ENCODE measurements at places on chromosomes 4 and X.

- DNase-seq, result no peak
Observed at GRCh38 chr4:8152090-8152864, 6.3 kb downstream of the ABLIM2 start.

- no peak for DNase-seq
Observed at GRCh38 chrX:115021121-115021520, 3.7 kb upstream of the IL13RA2 start.

DNA sequence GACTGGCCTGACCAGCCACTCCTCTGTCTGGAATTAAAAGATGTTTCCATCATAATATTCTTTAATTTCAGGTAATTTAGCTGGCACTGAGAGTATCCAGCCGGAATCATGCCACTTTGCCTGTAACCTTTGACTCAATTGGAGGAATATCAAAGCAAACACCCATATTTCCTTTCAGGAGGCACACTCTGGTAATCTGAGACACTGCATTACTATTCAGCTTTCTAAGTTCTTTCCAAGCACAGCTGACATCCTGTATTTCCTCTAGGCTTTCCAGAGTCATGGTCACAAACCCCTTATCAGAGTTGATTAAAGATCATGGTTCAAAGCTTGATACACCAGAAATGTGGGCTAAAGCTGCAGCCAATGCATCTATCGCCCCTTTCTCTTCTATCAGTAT is 29.3 kb downstream of the INTS12 start:
- DNase-seq, result no peak

- DNase-seq, result no peak
Observed at GRCh38 chrX:121036137-121036536, 11.3 kb upstream of the GLUD2 start.

- DNase-seq, result no peak
Observed at GRCh38 chr4:89497517-89498308, 190.1 kb upstream of the GPRIN3 start.

- no peak for DNase-seq
Observed at GRCh38 chr4:5361968-5362367, 310.7 kb downstream of the STK32B start.

- DNase-seq, result no peak
Observed at GRCh38 chr4:155966731-155967395, 13.2 kb upstream of the CTSO start.

DNA sequence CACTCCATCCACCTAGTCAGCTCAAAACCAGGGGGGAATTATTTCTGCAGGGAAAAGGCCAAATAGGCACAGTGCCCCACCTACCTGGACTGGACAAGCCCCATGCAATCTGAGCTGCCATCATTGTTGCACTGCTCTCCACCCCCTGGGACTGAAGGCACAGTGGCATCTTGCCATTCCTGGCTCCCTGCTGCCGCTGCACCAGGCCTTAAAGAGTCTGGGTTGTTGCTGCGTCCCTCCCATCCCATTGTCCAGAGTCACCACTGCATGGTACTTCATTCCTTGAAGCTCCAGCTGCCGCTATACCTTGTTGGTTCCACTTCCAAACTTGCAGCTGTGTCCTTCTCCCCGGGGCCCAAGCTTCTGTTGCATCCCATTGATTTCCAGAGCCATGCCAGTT is 629.7 kb downstream of the STIM2 start:
- DNase-seq, result no peak

DNA sequence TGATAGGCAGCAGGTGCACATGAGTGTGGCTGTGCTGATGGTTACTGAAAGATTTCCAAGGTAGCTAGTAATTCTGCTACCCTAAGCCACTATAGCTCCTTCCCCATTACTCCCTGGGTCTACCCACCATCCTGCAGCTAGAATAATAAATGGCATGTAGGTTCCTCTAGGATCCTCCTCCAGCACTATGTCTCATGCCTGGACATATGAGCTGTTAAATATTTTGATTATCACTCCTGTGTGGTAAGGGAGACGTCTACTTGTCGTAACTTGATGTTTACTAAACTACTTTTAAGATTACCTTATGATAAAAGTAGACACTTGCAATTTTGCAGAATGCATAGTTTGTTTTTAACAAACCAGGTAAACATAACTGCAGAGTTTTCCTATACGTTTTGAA is 35.5 kb downstream of the TET2 start:
- no peak for DNase-seq

DNA sequence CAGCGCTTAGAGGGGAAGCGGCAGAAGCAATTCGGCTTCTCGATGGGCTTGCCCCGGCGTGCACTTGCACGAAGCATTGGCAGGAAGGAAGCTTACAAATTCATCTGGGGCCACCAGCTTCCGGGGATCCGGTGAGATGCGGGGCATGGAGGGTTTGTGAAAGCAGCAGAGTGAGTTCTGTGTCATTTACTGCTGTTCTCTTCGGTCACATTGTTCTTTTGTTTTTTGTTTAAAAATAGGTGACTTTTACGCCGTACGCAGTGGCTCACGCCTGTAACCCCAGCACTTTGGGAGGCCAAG is 47.0 kb downstream of the ASMT start:
- no peak for DNase-seq

- no peak for DNase-seq
Observed at GRCh38 chr4:76790377-76790776, 107.6 kb downstream of the SOWAHB start.

- no peak for DNase-seq
Observed at GRCh38 chr4:140790765-140791164, 34.6 kb upstream of the TBC1D9 start.

DNA sequence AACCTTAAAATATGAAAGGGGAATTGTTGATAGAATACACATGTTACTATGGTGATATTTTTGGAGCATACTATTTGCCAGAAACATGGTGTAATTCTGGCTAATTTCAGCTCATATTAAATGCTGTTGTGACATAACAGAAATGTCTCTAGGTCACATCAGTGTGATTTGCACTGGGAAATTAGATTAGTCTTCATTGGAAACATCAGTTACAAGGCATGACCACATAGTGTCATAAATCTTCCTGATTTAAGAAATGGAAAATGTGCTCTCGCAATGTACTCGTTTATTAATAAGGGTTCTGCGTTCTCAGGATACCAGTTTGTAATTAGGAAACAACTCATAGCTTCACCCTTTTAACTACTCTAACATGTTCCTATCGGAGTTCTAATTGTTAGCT is 72.9 kb upstream of the GYPA start:
- no peak for DNase-seq

GRCh38 chr4:26030780-26031179 is 116.8 kb downstream of the SMIM20 start:
- DNase-seq, result no peak

- no peak for DNase-seq
Observed at GRCh38 chr4:166977596-166977995, 256.7 kb downstream of the SPOCK3 start.

- DNase-seq, result no peak
Observed at GRCh38 chr4:99855678-99856077, 38.5 kb downstream of the LAMTOR3 start.

GRCh38 chr4:154014407-154015321 is 225.8 kb upstream of the SFRP2 start:
- DNase-seq, result no peak

DNA sequence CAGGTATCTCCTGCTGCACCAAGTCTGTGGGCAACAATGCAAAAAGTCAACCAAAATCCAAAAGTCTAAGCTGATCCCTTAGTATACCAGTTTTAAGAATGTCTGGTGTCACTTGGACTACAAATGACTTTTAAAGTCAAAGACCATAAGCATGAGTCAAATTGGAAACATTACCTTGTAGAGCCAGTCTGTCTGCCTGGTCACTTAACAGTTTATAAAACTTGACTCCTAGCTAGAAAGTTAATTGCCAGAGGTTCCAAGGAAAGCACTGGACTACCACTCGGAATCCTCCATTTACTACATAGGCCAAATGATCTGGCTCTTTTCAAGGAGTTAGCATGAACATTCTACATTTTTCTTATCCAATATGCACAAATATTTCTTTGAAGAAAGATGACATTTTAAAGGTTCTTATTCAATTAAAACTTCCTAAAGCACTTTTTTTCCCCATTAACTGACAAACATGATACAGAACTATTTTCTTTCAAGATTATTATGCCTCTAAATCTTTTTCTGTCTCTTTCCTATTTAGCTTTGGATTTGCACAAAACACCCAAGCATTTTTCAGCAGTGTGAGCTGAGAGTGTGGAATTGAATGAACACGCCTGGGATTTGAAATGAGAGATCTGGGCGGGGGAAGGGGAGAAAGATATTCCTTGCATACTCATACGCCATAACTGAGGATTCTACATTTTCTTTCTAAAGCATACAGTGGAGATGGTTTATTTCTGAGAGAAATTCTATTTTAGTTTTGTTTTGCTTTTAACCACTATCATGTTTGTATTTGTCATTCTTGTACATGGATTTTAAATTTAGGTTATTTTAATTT is 188.4 kb downstream of the SHROOM3 start:
- DNase-seq, result no peak

GRCh38 chr4:9903317-9903716 is 118.0 kb downstream of the SLC2A9 start:
- DNase-seq, result no peak

DNA sequence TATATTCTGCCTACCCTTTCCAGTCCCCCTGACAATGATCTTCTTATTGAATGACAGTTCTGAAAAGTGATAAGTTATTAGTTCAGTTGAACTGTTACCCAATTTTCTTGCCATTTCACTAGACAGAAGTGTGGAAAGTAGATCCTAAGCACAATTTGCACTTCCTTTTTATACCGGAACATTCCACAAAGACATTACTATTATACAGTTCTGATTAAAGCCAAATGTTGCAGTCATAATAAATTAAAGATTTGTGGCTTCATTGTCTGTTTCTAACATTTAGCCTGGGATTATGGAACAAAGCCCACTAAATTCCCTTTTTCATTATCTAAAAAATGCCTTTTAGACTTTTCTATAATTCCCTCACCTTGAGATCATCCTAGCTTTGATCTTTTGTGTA is 13.8 kb downstream of the SH3BGRL start:
- no peak for DNase-seq

GRCh38 chr4:130747842-130748241 is 1651.9 kb downstream of the C4orf33 start:
- no peak for DNase-seq

DNA sequence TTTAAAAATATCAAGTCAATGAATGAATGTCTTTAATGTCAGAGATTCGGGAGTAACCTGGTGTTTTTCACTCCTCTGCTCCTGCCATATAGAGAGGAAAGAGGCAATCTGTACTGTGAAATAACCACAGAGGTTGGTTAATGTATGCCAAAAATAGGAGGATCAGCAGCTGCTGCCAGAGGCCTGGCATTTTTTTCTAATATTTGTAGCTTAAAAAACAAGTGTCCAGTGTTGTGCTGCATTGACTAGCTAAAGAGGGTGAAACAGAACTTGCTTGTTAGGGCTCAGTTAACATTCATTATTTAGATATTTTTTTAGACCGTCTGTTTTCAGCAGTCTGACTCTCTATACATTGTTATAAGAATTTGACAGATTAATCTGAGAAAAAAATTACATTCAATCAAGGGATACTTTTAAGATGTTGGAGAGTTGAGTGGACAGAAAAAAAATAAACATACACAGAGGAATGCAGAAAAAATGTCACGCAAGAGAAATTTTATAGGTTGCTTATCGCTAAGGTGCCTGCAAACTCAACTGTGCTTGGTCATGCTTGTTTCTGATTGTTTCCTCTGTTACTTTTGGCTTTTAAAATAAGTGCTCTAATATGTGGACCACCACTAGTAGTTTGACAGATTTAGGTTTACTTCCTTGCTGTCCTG is 392.3 kb upstream of the GALNT7 start:
- no peak for DNase-seq

GRCh38 chr4:36758312-36759178 is 477.1 kb downstream of the DTHD1 start:
- DNase-seq, result no peak

DNA sequence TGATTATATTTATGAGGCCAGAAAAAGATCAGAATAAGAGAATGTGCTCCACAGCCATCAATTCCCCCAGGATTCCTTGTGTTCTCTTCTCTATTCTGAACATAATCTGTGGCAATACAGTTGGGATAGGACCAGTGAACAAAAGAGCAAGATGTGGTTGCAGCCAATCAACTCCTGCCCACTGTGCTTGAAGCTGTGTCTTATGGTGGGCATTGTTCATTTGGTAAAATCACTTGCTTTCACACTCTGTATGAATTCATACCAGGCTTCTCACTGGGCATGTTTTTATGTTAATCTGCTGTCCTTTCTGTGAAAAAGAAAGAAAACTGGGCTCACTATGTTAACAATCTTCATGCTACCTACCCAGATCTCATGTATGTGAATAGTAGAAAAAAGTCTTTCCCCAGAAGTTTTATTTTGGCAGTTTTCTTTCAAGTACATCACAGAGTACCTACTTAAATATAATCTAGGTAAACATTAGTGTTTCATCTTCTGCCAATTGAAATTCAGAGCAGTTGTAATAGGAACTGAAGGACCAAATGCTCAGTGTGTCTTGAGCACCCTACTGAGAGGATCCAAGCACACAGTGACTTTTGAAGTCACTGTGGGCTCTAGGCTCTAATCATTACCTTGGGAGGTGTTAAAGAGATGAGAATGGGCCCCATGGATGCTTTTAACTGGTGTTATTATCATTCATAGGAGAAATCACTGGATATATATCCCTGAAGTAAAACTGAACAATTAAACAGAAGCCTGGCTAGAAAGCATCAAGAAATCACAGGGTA is 429.2 kb upstream of the TRAM1L1 start:
- no peak for DNase-seq

DNA sequence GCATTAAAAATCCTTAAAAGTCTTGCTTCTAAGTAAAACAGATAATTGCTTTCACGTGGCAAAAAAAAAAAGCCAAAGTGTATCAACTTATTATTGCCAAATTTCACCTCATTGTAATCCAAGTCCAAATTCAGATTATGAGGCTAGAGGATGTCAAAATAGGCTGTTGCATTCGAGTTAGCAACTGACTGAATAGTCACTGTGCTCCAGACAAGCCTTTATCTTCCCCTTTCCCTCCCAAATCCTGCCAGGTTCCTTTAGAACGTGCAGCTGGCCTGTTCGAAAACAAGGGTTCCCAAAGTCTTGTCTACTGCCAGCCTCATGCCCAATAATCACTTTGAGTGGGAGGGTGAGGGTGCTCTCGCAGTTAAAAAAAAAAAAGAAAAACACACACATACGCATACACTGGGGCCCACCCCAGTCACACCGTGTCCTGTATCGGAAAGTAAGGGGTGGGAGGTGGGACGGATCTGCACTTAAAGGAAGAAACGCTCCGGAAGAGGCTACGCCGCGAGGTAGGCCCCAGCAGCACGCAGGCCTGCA is 603 bp downstream of the MAD2L1 start:
- no peak for DNase-seq

GRCh38 chrX:125172531-125172930 is 147.1 kb upstream of the TEX13C start:
- DNase-seq, result no peak

DNA sequence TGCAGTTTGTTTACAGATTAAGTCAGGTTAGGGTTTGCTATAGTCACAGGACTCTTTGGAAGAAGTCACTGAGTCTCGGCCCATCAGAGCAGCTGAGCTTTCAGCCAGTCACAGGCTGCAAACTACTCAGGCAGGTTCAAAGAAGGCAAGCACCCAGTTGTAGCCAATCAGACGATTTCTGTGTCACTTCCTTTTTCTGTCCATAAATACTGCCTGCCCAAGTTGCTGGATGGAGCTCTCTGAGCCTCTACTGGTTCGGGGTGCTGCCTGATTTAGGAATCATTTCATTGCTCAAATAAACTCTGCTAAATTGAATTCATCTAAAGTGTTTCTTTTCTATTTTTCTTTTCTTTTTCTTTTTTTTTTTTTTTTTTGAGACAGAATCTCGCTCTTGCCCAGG is 7.3 kb upstream of the SH3BP2 start:
- DNase-seq, result no peak

GRCh38 chr4:56302760-56303159 is 84.5 kb downstream of the AASDH start:
- DNase-seq, result no peak

- DNase-seq, result no peak
Observed at GRCh38 chr4:138562544-138562991, 320.4 kb upstream of the SLC7A11 start.

All from D721Med (cell line).